Kidney (tissue), 22 donors: ENCODE measurements at places on chromosomes 12 and 14.

DNA sequence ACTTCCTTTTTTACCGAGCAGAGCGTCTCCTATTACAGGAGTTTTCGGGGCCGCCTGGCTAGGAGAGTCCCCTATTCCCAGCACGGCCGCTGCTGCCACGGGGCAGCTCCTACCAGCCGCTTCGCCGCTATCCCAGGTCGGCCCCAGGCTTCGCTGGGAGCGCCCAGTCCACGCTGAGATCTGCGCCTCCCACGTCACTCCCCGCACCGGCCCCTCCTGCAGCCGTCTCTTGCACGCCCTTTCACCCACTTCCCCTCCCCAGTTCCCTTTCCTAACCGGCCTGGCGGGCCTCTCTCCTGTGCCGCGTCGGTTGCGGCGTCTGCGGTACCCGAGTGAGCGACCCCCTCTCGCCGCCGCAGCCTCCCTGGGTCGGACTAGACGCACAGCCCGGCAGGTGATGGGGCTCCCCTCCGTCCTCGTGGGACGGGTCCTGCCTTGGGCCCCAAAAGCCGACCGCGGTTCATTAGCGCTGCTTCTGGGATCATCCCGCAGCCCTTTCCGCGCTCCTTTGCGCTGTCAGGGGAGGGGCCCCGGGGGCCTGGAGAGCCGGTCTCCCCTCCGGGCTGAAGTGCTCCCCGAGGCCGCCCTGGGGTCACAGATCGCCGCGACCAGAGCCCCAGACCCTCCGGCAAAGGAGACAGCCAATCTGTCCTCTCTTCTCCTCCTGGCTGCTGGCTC lies 1318.4 kb downstream of the TMEM121 start:
- DNase-seq, result no peak

GRCh38 chr14:67641902-67642749 lies 22.4 kb downstream of the ARG2 start:
- DNase-seq, result no peak

DNA sequence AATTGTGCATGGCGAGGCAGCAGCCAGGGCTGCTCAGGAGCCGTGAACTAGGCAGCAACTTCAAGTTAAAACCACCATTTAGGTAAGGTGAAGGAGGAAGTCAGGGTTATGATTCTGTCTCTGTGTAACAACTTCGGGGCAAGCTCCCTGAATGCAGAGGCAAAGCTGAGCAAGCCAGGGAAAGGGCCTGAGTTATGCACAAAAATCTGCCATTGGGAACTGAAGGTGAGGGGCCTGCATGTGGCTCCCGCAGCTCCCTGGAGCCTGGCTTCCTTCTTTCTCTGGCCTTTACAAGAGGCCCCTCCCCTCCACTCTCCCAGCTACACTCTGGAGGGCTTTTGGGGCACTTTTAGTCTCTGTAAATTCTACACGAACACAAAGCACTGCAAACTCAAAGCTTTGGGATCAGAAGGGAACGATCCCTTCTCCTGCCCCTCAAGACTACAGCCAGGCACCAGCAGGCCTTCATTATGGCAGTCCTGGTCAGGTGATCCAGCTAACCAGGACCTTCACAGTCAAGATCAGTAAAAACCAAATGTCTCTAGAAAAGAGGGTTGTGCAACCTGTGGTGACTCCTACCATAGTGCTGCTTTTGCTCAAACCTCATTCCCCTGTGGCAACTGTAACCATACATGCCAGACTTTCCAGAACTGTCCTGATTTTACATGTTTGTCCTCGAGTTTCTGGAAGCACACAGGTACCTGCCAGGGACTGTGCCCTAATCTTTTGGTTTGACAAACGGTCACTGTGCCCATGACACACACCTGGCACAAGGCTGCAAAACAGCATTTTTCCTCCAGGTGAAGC lies 67.2 kb upstream of the PTGR2 start:
- no peak for DNase-seq

DNA sequence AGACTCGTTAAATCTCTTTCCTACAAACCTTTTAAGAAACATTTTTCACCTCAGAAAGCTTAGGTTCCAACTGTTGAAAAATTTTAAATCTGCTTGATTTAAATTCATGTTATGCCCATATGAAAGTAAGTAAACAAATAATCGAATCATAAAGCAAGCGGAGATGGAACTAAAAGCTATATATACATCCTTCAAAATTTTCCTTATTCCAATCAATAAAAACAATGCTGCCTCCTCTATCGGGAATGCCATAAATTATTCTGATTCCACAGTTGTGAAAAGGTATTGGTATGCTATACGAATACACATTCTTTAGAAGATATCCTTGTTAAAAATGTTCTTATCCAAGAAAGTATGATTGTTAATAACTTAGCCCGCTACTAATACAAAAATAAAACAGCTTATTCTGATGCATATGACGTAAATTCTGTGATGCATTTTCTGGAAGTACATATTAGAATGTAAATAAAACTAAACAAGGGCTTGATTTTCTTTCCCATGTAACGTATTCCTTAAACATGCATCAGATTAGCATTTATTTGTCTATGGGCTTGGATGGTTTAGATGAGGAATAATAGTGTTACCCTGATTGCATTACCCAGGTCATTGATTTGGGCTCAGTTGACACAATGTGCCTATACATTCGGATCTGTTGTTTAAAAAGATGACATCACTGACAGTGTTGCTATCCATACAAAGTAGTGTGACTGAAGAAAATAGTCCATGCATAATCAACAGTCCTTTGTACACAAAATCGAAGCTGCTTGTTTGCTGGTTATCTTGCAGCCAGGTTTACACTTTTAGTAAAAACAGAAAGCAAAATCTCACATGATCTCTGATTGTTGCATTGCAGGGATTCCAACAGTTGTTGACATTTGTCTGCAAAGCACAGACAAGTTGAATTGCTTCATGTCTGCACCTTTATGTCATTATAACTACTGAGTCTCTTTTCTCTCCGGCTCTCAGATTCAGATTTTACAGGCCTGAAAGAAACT lies 656 bp upstream of the DTD2 start:
- no peak for DNase-seq

GRCh38 chr12:44126806-44127205 lies 290.9 kb downstream of the TMEM117 start:
- DNase-seq, result no peak

- DNase-seq, result no peak
Measured at GRCh38 chr12:116265351-116266147, 11.9 kb downstream of the MED13L start.

GRCh38 chr12:19074700-19075099 lies 54.8 kb upstream of the PLEKHA5 start:
- DNase-seq, result no peak

DNA sequence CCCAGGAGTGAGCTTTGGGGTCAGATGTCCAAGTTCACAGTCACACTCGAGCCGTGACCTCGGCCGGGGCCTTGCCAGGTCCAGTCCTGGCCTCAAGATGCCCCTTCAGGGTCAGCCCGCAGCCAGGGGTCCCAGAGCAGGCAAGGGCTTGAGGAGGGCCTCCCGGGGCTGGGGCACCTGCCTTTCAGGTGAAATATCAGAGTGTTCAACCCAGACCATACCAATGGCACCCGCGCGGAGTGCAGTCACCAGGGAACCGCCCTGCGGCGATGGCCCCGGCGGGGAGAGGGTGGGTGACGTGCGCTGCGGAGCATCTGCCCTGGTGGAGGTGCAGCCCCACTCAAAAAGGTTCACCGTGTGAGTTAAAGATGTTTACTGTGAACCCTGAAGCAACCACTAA lies 16.9 kb downstream of the LRCOL1 start:
- DNase-seq, result no peak

GRCh38 chr12:56749359-56749758 lies 2.8 kb downstream of the PRIM1 start:
- DNase-seq, result no peak

DNA sequence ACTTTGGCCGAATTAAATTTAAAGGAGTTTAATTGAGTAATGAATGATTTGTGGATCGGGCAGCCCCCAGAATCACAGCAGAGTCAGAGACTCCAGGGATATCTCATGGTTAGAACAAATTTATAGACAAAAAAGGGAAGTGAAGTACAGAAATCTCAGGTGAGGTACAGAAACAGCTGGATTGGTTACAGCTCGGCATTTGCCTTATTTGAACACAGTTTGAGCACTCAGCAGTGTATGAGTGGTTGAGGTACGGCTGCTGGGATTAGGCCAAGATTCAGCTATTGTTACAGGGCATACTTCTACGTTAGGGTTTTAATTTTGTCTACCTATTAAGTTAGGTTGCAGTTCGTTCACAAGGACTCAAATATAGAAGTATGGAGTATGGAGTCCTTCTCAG lies 23.3 kb downstream of the CCDC38 start:
- no peak for DNase-seq

GRCh38 chr12:113097716-113098440 lies 37.7 kb downstream of the RASAL1 start:
- peak; percentile 67 for DNase-seq
